ENCODE measurements at places on chromosomes 2 and 18.

DNA sequence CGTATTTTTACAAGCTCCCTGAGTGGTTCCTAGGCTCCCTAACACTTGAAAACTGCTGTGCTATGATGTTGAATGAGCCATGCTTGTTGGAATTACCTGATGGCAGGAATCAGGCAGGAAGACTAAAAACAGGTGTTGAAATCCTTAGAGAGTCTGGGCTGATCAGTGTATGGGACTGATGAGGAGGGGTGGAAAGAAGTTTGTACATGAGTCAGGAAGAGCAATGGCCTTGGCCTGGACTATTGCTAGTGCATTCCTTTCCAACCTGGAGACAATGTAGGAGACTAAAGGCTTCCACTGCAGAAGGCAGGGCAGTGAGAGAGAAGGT is 25.0 kb upstream of the TMBIM1 start:
- DNase-seq: no peak

GRCh38 chr2:223944166-223944702 is 901 bp downstream of the WDFY1 start:
- no peak for DNase-seq

GRCh38 chr2:110219496-110220189 is 7.3 kb upstream of the MTLN start:
- DNase-seq: no peak

DNA sequence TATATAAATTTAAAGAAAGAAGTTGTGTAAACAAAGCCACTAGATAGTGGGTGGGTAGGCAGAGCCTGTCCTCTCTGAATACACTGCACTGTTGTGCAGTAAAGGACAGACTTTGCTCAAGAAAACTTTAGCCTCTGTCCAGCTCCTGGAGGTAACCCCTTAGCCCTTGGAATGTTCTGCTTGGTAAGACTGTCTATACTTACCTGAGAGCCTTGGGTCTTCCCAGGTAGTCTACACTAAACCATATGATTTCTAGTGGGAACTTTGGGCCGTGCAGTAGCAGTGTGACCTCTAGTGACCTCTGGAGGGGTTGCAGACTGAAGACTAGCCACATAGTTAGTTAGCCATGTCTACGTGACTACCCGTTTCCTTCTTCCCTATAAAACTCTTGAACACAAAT is 678.3 kb upstream of the NRXN1 start:
- DNase-seq: no peak

GRCh38 chr18:39938676-39939608 is 2016.1 kb upstream of the PIK3C3 start:
- no peak for DNase-seq

- no peak for DNase-seq
Measured at GRCh38 chr2:134217924-134218323, 35.9 kb upstream of the MGAT5 start.

GRCh38 chr2:239204136-239204875 is 196.5 kb downstream of the HDAC4 start:
- no peak for DNase-seq

DNA sequence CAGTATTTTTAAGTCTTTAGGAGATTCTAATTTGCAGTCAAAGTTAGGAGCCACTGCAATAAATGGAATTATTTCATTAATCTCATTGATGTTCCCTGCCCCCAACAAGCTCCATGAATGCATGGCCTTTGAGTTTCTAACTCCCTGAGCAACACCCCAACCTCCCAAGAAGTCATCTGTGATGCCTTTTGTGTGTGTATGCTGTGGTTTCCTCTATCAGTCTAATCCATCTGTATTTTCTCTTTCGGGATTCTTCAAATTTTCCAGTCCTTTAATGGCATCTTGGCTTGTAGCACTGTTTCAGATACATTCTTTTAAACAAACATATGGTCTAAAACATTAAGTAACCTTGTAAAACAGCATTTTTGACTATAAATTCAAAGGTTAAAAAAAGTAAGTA is 16.8 kb downstream of the SERPINB10 start:
- DNase-seq: no peak

- no peak for DNase-seq
Measured at GRCh38 chr2:88067189-88067588, 436 bp upstream of the SMYD1 start.

DNA sequence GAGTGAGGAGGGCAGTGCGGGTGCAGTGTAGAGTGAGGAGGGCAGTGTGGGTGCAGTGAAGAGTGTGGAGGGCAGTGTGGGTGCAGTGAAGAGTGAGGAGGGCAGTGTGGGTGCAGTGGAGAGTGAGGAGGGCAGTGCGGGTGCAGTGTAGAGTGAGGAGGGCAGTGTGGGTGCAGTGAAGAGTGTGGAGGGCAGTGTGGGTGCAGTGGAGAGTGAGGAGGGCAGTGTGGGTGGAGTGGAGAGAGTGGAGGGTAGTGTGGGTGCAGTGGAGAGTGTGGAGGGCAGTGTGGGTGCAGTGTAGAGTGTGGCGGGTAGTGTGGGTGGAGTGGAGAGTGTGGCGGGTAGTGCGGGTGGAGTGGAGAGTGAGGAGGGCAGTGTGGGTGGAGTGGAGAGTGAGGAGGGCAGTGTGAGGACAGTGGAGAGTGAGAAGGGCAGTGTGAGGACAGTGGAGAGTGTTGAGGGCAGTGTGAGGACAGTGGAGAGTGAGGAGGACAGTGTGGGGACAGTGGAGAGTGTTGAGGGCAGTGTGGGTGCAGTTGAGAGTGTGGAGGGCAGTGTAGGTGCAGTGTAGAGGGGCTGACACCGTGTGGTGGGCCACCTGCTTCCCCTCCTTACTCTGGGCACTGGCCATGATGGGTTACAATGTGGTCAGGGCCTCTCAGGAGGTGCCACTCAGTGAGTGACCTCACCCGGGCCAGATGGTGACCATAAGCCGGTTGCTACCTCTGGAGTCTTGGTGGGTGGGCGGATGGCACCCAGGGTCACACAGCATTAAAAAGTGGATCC is 28.5 kb downstream of the INPP4A start:
- no peak for DNase-seq

- no peak for DNase-seq
Measured at GRCh38 chr2:47849368-47849767, 56.9 kb downstream of the FBXO11 start.

GRCh38 chr2:231399853-231400680 is 4.6 kb downstream of the B3GNT7 start:
- no peak for DNase-seq

- no peak for DNase-seq
Measured at GRCh38 chr2:37343537-37344434, 644 bp upstream of the QPCT start.

DNA sequence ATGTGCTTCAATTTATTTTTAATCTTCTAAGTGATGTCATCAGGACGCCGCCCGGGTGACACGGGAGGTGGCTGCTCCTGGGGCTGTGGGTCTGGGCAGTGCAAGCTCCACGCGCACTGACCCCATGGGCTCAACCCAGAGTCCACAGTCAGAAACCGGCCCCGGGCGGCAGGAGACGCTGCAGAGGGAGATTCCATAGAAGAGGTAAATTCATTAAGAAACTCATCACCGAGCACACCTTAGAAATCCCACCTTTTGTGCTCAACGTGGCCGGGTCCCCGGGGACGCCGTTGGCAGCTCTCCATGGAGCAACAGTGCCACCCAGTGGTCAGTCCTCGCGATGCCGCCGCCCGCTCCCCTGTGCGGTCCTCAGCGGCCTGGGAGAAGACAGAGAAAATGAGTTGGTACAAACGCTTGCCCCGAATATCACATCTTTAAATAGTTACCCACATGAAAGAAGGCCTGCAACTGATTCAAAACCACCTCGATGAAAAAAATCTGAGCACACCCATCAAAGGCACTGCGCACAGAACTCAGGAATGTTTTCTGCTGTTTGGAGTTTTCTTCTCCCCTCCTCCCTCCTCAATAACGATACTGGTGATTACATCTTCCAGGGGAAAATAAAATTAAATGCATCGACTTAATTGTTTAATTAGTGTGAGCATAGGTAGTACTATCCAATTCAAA is 92.6 kb downstream of the CMPK2 start:
- no peak for DNase-seq

- DNase-seq: no peak
Measured at GRCh38 chr18:74040459-74041332, 106.9 kb downstream of the FBXO15 start.

- DNase-seq: no peak
Measured at GRCh38 chr2:16336491-16336890, 329.1 kb downstream of the CYRIA start.

- DNase-seq: no peak
Measured at GRCh38 chr2:99876956-99877355, 265.4 kb downstream of the AFF3 start.

- no peak for DNase-seq
Measured at GRCh38 chr2:37052600-37053332, 31.4 kb downstream of the HEATR5B start.

DNA sequence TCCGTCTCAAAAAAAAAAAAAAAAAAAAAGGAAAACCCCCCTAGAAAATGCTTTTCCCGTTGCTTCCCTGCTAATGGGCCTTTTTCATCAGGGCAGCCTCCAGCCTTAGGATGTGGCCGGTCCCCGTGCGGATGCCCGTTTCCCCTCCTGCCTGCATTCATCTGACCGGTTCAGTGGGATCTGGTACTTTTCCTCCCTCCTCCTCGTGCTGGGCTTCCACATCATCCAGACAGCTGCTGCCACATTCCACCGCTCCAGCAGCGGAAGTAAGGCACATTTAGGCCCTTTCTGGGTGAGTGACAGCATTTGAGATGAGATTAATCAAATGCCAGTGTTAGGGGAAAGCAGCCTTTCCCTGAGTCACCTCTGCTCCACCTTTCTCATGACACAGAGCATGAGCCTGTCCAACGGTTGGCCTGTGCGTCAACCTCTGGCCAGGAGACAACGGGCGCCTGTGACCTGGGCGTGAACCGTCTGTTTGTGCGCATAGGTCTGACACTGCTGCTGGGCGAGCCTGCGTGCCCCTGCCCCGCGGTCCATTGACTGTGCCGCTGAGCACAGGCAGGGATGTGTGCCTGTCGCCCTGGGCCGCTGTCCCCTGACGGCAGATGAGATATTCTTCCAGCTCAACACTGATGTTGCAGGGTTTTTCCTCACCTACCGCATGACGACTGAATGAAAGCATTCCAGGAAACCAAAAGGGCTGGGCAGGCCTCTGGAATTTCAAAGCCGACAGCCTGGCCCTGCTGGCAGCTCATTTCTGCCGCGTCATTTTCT is 174.0 kb downstream of the TGIF1 start:
- no peak for DNase-seq

GRCh38 chr2:190599546-190600220 is 49.2 kb upstream of the NAB1 start:
- no peak for DNase-seq

DNA sequence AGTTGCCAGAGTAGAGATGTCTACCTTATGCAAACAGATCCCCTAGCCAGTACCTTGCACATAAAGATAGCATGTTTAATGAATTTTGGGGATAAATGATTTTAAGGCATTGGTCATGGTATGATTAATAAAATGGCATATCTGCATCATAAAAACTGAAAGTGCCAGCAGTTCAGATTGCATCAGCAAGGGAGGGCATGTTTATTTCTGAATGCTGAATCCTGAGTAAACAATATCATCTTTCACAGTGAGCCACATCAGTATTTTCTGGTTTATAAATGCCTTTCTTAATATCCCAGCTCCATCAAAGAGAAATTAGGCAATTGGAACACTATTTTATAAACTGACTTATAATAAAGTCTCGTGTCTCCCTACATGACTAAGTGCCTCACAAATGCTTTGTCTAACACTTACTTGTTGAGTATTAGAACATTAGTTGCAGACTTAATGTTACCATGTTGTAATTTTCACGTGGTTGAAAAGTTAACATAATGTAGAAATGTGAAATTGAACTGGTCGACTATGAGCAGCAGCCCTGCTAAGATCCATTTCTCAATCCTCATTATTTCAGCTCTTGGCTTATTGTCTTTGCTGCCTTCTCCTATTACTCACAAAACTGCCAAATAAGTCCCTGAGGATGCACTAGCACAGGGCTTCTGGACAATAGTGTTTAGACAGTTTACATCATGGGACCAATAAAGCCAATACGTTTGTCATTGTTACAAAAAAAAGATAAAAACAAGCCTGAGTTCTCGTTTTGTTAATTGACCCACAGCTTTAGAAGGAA is 48.0 kb downstream of the LANCL1 start:
- no peak for DNase-seq

GRCh38 chr2:156890529-156891148 is 366.9 kb upstream of the GALNT5 start:
- DNase-seq: no peak

GRCh38 chr2:165586019-165586418 is 116.5 kb downstream of the CSRNP3 start:
- DNase-seq: no peak

All from brain pericyte (primary cell).